Activated naive CD4-positive, alpha-beta T cell treated with anti-CD3 and anti-CD28 coated beads for 36 hours (primary cell): ENCODE measurements at places on chromosomes 12 and 14.

GRCh38 chr12:50842637-50843493, at the start of gene TMPRSS12:
Gene TMPRSS12, plus strand, starts transcription at chr12:50842926. Its CDS starts 39 bp downstream, at chr12:50842965.
- DNase-seq: no peak

- no peak for DNase-seq
These were observed 17.3 kb downstream of the USP44 start for GRCh38 chr12:95533985-95534384.

DNA sequence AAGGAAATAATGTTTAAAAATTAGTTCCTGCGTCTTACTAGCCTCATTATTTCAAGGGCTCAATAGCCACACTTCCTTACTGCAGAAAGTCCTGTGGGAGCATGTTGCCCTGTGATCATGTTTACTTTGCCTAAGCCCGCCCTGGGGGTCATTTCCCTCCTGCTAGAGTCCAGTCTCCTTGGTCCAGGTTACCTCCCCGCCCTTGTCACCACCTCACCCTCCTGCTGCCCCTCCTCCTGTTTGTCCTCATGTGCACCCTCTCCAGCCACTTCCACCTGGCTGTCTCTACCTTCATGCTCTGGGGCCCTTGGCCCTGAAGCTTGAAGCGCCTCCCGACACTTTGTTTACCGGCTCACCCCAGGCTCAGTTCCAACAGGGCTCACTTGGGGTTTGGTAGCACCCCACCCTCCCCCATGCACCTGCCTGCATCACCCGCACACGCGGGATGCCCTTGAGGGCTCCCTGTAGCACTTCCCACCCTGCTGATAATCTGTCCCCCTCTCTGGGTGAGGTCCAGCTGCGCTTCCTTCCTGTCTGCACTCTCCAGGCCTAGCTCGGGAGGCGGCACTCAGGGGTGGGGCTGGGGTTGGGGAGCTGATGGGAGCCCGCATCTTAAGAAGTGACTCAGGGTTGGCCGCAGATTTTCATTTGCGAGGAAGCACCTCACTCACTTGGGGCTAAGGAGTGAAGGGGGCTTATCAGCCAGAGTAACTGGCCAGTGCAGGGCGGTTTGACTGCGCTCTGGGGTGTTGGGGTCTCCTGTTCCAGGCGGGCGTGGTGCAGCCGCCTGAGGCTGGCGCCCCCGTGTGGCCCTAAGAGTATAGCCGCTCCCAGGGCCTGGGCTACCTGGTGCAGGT, 40.1 kb downstream of the SMIM41 start:
- peak; percentile 49 for DNase-seq

- DNase-seq: no peak
These were observed 147.4 kb downstream of the BCL11B start for GRCh38 chr14:99124482-99125105.

DNA sequence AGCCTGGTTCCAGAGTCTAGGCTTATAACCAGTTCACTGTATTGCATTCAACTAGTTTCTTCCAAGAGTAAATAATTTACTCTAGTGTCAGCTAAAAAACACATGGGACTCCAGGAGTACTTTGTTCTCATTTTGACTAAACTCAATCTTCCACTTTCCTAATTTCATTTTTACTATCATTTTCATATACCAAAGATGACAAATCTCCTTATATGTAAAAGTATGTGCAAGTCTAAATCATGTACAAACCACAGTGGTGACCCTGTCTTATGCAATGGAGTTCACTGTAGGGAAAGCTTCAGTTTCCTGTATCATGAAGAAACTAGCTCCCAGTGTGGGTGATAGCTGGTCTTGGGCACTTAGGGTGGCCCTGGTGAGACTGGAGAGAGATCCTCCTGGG, 151.6 kb downstream of the HELB start:
- DNase-seq: peak; percentile 13

GRCh38 chr12:41992022-41992421, 152.7 kb downstream of the GXYLT1 start:
- DNase-seq: no peak

DNA sequence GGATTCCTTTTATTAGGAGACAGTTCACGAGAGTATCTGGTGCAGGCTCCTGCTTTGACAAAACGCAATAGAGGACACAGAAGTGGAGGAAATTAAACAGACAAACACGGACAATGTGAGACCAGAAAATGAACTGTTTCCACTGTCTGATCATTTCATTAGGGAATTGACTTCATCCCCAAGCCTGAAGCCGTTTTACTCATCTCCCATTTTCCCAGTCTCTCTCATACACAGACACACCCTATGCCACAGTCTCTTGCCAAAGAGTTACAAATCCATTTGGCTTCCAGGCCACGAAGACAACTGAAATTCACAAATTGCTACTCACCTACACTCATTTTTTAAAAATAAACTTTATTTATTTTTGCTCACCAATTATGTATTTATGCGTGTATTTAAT, 1087.8 kb upstream of the TMEM132C start:
- DNase-seq: no peak

- no peak for DNase-seq
These were observed 36.4 kb upstream of the P2RX7 start for GRCh38 chr12:121096199-121096798.

DNA sequence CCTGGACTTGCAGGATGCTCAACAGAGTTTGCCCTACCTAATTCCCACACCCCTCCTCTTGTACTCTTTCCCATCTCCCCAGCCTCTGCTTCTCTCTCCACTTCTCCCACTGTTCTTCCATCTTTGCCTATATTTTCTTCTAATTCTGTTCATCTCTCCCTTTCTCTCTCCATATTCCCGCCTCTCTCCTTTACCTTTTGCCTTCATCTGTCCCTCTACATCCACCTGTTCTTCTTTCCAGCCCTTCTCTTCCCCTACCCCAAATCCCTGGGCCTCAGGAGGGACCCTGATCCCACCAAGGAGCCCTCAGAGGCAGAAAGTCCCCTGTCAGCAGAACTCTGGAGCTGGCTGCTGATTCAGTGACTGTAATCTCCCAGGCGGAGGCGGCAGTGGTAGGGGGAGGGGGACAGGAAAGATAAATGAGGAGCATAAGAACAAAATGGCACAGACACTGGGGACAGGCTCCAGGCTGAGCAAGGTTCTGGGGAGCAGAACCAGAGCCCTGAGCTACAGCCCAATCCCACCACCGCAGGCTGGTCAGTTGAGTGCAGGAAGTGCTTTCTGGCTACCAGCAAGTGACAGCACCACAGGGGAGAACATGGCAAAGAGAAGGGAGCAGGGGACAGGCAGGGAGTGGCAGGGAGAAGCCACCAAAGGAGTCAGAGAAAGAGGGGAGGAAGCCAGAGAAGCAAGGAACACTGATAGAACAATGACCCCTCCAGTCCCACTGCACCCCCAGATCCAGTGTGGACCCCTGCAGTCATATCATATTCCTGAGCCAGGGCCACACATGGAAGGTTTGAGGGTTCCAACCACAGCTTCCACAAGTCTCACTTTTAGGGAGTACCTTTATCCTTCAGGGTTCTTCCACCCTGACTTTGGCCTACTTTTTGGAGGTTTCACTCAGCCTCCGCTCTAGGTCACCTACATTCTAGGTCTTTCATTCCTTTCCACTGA, 27.0 kb downstream of the SMUG1 start:
- DNase-seq: no peak

GRCh38 chr14:50608302-50608851, 48.4 kb downstream of the ATL1 start:
- DNase-seq: no peak

GRCh38 chr12:112314981-112315380, 67.2 kb downstream of the HECTD4 start:
- no peak for DNase-seq

DNA sequence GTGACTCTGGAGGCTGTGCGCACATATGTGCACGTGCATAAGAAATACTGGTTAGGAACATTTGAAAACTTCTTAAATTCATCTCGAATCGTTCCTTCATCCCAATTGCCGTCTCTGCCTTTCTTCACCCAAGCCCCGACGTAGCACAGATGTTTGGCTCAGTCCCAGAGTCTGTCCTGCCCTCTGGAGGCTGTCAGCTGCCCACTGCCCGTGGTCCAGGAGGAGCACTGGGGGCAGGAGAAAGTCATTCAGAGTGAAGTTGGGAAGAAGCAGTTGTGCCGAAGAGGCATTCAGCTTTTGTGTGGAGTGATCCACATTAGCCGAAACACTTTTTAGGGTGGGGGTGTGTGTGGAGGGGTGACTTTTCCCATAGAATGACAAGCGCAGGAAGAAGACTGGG, 124.9 kb downstream of the TSPAN9 start:
- no peak for DNase-seq

DNA sequence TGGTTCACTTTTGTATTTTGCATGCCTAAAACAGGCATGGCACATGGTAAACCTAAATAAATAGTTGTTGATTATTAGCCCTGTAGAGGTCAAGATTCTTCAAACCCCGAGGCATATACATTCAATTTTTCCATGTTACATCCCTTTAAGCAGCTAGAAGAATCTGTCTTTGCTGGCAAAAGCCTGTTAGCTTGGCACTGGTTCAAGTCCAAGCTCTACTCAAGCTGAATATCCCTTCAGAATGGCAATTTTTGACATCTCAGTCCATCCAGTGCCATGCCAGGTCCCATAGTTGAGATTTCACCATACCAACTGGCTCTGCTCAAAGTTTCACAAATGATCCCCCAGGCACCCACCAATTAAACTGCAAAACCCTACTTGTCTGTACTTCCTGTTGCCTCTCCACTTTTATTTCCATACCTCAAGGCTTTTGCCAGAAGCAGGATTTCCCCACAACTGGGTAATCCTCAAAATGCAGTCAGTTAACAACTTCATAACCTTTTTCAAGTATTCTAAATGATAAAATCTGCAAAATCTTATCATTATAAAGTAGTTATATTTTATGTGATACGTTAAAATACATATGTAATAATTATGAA, 9.0 kb upstream of the DCN start:
- DNase-seq: no peak

DNA sequence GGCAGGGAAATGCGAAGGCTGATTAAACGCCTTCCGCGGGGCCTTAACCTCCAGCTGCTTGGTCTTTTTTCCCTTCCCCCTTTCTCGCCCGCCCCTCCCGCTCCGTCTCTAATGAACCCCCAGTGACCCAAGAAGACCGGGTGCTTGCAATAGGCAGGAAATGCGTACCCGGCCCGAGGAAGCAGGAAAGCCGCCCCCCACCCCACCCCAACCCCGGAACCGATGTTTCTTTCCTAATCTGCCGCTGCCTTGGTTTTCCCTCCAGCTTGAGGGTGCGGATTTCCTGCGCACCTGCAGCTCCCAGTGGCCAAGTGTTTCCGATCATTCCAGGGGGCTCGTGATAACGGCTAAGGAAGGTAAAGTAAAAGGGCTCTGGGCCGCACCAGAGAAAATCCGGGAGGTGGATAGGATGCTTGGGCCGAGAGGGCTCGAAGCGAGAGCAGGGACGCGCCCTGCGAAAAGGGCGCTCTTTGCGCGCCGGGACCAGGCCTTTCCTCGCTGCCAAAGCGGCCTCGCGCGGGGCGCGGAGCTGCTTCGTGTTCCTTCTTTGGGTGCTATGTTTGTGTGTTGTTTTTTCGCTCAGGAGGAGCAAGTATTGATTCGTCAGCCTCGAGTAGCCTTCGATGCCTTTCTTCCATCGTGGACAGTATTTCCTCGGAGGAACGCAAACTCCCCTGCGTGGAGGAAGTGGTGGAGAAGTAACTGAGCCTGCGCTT, 983 bp downstream of the MYF6 start:
- DNase-seq: no peak
